B cell (primary cell): ENCODE measurements at places on chromosomes 3 and 15. TPM values are rescaled to one million over a fixed set of nuclear protein-coding genes. Genes with fewer than 3 reads are reported as not detected.

- DNase-seq: no peak
Measured at GRCh38 chr3:11159421-11159904, 5.2 kb downstream of the HRH1 start.

DNA sequence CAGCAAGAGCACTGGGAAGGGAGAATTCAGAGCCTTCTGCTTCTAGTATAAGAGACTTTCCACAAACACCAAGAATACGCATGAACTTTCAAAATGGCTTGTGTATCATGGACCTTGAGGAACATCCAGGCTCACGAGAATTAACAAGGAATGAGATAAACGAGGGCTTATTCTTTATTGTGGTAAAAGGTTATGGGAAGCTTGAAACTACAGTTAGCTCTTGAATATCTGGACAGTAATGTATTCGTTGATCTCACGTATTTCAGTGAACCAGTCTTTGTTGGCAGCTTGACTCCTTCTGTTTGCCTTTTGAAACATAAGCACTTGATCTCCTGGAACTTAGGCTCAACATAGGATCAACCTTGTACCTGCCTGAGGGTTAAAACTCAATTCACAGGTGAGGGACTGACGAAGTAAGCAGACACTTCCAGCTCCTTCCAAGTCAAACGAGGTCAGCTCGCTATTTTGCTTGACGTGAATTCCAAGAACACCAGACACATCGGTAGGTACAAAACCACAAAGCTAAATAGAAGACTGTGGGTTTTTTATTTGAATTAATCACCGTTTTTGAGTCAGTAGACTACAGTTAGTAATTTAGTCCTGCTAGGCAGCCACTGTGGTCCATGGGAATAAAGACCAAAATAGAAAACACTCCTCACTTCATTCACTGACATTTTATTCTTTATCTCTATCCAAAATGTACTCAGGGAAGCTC lies 30.8 kb downstream of the GALNT15 start:
- DNase-seq: no peak

DNA sequence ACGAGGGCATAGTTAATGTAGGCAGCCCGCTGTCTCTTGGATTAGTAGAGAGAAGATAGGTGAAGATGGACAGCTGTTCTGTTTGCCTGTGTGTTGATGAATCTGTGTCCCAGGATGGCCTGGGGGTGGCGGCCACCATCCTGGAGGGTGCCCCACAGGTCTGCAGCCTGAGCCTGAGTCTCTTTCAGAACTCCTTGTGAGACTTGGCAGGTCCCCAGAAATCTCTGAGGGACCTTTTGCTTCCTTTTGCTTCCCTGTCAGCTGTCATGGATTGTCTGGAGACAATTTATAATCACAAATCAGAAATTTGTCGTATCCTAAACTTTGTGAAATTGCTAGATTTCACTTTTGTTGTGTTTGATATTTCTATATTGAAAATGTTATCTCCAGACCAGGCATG lies 17.4 kb downstream of the FAN1 start:
- no peak for DNase-seq

The FSTL1 gene
- not detected in 2 replicates for total RNA-seq

DNA sequence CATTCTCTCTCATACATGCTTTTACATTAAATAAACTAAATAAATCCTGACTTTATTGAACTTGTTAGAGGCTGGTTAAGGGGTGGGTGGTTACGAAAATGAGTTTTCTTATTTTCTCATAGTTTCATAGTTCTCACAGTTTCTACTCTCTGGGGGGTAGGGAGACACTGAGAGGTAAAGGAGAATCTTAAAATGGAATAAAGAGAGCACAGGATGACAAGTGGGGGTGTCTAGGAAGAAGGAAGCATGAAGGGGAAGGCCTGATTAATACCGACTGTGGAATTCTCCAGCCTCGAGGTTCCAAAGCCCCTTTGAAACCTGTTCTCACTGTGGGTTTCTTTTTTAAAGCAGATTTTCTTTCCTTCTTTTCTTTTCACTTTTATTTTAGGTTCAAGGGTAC lies 66.4 kb upstream of the TRA2B start:
- no peak for DNase-seq

GRCh38 chr3:140370686-140371085 lies 307.2 kb upstream of the TRIM42 start:
- no peak for DNase-seq

The LEKR1 gene
- 4.6 and 4.7 TPM in 2 replicates for total RNA-seq

The HAPLN3 gene
- total RNA-seq: 4.2 and 7.5 TPM in 2 replicates

GRCh38 chr15:42111924-42112323 lies 17.6 kb upstream of the PLA2G4D start:
- no peak for DNase-seq

DNA sequence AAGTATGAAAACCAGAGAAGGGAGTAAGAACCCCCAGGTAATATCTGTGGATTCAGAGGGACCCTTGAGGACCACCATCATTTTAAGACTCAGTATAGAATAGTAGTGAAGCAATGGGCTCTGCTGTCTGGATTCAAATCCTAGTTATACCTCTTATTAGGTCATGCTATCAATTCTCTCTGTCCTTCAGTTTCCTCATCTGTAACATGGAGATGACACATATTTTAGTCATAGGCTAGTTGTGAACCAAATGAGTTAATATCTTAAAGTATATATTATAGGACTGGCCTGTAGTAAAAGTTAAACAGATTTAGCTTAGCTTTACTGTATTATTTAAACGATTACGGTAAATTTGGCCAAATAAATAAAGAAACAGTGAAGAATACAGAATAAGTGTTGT lies 177.3 kb upstream of the GOLIM4 start:
- DNase-seq: no peak

The SAMMSON gene
- not detected in 2 replicates for total RNA-seq

The INAFM2 gene
- total RNA-seq: 5.3 and 7.0 TPM in 2 replicates

DNA sequence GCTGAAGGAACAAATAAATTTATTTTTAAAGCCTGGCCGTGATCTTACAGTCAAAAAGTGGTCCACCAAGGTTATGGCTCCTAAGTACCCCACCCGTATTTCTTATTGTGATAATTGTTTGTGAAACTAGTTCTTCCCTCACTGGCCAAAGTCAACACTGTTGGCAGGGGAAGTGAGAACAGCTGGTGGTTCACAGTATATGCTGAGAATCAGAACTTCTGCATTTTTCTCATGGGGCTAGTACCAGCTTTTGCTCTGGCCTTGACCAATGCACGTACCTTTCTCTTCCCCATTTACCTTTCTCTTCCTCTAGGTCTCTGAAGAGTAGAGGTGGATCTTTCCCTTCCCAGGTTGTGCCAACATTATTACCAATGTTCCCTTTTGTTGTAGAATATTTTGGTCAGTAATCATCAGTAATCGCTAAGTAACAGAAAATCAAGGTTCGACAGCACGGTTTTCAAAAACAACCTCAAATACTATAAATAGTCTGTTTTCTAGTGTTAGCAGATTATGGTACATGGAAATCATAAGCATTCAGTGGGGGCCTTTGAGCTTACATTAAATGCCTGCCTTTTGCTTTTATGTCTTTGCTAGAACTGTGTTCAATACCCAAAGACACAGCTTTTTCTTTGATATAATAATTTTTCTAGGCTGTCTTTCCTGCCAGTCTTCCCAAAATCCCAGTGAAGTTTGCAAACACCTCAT lies 268.0 kb downstream of the LPP start:
- peak; percentile 89 for DNase-seq

The C3orf22 gene
- not detected in 2 replicates for total RNA-seq

The CLDN1 gene
- total RNA-seq: not detected in 2 replicates

- no peak for DNase-seq
Measured at GRCh38 chr3:113906568-113907140, 41.2 kb upstream of the ZDHHC23 start.

The CCDC13 gene
- total RNA-seq: 1.9 and 2.5 TPM in 2 replicates

- no peak for DNase-seq
Measured at GRCh38 chr3:134180761-134181160, 69.9 kb downstream of the RYK start.

DNA sequence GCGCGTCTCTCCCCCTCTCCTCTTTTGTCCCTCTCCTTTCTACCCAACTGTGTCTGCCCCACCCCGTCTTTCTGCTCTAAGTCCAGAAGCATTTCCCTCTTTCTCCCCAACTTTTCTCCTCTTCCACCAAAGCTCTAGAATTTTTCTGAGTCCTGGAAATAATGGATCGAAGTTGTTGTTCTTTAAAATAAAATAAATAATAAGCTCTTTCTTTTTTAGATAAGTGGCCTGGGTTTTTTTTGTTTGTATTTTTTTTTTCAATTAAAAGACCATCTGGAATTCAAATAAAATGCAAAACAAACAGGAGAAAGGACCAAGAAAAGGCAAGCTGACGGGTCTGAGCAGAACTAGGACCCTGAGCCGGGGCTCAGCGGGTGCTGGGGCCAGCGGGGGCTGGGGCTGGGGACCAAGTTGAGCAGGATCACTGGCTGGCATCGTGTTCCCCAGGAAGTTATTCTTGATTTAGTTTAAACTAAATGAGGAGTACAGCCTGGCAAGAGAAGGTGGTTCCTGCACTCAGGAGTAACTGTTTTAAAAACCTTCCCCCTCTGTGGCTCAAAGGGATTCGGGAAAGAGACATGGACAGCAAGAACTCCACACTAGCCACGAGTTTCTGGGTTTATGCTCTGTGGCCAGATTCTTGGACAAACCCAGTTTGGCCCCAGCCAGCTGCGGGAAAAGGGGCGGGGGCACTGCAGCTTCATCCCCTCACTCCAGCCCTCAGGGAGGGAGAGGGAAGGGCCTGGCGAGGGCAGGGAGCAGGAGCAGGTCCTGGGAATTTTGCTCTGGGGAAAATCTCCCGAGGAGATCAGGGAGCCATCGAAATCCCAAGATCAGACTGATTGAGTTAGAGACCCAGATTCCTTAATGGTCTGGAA lies 8.4 kb downstream of the GATA2 start:
- no peak for DNase-seq

The GNAT1 gene
- not detected in 2 replicates for total RNA-seq

The GCSAM gene
- total RNA-seq: 12.6 and 14.9 TPM in 2 replicates

- DNase-seq: no peak
Measured at GRCh38 chr3:111746772-111747171, 112.3 kb upstream of the PHLDB2 start.

DNA sequence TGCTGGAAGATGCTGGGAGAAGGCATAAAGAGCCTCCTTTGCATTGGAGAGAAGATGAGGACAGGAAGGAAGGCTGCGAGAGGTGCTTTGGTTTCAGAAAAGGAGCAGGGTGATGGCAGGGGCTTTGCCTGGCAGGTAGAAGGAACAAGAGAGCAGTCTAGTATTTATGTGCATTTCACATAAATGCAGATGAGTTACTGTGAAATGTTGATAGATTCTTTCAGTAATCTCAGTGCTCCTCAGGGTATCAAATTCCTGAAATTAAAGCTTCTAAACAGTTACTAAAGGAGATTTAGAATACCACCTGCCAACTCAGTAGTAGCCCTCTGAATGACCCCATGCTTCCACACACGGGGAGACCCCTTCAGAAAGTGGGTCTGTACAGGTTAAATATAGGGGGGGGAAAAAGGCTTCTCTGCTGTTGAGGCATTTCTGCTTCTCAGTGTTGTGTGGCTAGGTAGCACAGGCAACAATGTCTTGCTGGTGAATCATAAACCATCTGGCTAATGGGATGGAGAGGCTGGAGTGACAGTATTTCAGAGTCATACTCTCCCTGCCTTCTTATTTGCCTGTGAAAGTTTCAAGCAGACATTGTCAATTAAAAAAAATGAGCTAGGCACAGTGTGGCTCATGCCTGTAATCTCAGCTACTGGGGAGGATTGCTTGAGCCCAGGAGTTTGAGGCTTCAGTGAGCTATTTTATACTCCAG lies 14.3 kb upstream of the FBXL22 start:
- no peak for DNase-seq

The EPHB1 gene
- 0.87 TPM in 1 of 2 replicates, not detected in the other for total RNA-seq

The TRH gene
- total RNA-seq: not detected in 2 replicates

DNA sequence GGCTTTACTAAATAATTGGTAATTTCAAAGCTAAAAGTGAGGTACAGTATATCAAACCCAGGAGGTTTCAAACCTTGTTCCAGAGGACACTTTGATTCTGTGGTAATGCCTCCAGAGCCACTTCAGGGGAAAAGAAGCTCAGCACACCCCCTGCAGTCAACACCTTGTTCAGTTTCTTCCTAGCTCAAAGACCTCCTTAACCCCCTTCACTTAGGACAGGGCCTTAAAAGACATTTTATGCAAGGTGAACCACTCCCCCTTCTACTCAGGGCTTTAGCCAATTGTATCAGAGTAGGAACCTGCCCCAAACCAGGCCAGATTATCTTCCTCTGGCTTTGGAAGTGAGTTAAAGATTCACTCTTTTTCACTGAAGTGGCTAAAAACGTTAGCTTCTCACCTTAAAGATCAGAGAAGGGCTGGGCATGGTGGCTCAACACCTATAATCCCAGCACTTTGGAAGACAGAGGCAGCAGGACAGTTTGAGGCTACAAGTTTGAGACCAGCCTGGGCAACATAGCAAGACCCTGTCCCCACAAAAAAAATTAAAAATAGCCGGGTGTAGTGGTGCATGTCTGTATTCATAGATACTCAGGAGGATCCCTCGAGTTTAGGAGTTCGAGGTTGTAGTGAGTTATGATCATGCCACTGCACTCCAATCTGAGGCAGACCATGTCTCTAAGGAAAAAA lies 3.4 kb downstream of the DENND6A start:
- DNase-seq: no peak

- DNase-seq: peak; percentile 71
Measured at GRCh38 chr15:52677593-52678467, 1.4 kb downstream of the ATOSA start.

DNA sequence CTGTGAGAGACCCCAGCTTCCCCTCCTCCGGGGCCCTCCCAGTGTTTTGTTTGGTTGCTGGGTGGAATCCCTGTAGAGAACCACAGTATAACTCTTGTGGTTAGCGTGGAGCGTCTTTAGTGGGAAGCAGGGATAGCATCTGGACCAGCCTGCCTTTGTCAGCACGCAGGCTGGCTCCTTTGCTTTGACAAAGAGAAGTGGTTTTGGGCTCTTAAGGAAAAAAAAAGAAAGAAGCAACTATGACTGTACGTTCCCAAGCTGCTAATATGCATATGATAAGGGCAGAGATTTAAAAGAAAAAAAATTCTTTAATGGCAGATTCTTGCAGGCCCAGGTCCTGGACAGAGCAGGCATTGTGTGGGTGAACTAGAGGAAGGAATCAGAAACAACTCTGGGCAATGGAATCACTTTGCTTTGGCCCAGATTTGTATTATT lies 340.8 kb upstream of the CTDSPL start:
- DNase-seq: no peak

- no peak for DNase-seq
Measured at GRCh38 chr3:67831262-67831661, 176.8 kb upstream of the SUCLG2 start.

The HIGD2B gene
- 0.52 and 1.4 TPM in 2 replicates for total RNA-seq

GRCh38 chr15:88276821-88277410 lies 20.4 kb upstream of the NTRK3 start:
- DNase-seq: no peak

DNA sequence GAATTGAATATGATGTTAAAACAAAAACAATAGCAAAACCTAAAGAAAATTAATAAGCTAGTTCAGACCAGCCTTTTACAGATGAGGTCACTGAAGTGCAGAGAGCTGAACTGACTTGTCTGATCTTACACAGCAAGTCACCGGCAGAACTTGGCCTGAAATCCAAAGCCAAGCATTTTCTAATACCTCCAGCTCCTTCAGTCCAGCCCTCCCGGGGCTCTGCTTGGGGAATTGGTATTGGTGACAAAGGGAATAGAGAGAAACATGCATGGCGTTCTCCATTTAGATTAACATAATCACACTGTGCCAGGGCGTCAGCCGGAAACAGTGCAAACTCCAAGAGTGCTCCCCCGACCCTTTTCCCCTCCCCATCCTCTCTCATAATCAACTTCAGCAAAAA lies 14.1 kb upstream of the ZSCAN2 start:
- no peak for DNase-seq
